ENCODE measurements at places on chromosomes 7 and 10.

DNA sequence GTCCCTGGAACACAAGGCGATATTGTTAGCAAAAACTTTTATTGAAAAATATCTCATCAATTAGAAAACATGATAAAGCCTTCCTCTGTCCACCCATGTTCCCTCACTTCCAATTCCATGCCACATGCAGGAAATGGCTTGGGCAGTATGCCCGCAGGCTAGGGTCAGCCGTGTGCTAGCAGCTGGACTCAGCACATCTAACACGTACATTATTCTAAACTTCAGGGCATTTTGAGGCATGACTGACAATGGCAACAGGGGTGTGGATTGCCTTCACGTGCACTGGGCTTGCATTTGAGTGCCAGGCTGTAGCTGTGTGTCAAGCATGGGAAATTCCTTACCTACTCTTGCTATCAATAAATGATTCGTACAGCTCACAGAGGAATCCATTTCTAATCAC, 642.1 kb downstream of the INHBA start:
- no peak for DNase-seq

DNA sequence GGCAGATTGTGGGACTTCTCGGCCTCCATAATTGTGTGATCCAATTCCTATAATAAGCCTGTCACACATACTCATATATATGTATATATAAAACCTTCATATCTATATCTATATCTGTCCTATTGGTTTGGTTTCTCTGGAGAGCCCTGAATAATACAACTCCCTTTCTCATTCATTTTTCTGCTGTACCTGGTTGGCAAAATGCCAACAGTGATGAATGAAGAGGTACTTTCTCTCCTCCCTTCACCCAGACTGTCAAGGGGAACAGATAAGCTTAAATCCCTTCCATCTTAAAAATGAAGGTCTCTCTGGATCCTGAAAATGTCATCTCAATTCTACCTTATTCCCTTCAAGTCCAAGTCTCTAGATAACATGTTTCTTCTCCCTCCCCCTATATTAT, 60.3 kb upstream of the FOXP2 start:
- DNase-seq: no peak

GRCh38 chr10:26859241-26860101, 1.3 kb downstream of the ABI1 start:
- no peak for DNase-seq

GRCh38 chr10:132988988-132989387, 46.6 kb upstream of the CFAP46 start:
- no peak for DNase-seq

DNA sequence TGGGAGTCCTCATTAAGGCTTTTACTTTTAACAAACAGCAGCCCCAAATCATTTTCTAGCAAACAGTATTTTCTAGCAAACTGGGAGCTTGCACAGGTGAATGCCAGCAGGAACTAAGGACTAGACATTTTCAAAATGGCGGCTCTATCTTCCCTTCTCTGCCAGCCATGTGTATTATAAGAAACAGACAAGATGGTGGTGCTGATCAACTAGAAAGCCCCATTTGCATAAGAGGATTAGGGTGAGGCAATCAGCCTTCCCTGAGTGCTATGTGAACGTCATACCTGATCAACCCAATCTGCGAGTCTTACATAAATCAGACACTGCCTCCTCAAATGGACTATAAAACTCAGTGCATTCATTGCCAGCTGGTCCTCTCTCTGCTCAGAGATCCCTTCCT, 479.6 kb downstream of the IPMK start:
- DNase-seq: no peak

DNA sequence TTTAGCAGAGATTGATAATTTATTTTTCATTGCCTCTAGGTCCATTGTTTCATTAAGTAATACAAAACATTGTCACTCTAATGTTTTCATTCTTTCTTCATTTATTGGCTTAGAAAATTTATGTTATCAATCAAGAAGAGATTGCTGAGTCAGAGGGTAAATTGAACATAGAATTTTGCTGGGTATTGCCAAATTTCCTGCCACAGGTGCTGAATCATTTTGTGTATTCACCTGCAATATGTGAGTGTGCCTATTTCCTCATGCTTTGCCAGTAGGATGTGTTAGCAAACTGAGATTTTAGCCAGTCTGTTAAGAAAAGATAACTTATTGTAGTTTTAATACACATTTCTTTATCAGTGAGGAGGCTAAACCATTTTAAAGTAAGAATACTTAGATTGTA, 38.0 kb downstream of the MARCHF5 start:
- no peak for DNase-seq

DNA sequence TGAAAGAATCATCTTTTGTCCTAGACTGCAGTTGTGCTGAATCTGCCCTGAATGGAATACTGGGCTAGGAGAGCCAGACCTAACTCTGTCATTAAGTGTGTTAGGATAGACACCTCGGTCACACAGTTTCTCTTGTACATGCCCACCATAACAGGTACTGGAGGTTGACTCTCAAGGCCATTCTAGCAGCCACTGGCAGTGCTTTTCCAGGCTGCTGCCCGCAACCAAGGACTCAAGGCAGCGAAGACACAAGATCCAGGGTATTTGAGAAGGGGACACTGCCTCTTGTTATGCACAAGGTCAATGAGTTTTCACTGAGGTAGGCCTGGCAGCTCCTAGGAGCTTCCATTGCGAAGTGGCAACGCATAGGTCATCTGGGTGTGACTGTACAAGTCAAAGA, 70.6 kb upstream of the ZNF746 start:
- DNase-seq: no peak

DNA sequence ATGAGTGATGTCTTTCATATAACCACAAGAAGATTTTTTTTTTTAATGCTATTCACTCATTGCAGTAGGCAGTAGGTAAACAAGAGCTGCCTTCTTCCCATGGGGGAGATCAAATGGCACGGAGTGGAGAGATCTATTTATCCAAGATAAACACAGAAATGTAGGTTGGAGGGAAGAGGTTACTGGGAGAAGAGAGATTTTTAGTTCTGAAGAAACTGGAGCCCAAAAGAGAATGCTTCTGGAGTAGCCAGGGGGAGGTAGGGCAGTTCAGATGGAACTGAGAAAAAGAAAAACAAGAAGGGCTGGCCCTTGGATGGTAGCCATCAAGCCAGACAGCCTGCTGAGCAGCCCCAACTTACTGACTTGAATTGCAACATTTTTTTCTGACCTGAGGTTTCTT, 270.1 kb upstream of the TPK1 start:
- DNase-seq: no peak

DNA sequence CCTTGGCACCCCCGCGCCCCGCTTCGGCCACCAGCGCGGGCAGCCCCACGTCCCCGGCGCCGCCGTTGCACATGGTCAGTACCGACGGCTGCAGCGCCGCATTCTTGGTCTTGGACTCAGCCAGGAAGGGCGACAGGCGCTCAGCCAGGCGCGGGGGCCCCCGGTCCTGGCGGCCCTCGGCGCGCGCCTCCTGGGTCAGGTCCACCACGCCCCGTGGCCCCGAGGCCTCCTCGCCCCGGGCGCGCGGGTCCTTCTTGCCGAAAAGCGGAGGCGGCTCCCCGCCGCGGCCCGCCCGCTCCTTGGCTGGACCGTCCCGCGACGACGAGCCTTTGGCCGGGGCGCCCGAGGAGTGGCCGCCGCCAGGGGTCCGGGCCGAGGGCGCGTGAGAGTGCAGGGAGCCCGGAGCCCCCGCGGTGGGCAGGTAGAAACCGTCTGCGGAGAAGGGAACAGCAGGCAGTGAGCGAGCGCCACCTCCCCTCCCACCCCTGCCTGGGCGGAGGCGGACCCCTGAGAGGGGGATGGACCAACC, 34.7 kb downstream of the TNRC18 start:
- no peak for DNase-seq

DNA sequence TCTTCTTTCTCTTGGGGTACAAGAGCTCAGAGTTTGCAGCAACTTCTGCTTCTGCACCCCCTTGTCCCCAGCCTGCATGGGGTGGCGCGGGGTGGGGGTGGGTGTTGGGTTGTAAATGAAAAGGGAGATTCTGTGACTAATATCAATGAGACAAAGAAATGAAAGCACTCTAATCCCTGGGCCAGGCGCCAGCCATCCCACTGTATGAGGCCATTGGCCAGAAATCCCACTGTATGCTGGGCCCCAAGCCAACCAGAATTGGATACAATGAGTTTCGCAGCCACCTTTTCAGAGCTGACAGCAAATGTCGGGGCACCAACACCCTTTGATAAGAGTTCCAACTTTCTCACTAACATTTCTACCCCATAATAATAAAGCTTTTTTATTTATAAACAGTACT, 10.9 kb upstream of the PTN start:
- no peak for DNase-seq

GRCh38 chr7:25821225-25821624, 330.8 kb upstream of the NFE2L3 start:
- no peak for DNase-seq

- no peak for DNase-seq
These were observed 328.2 kb upstream of the LRRN3 start for GRCh38 chr7:110762546-110763225.

DNA sequence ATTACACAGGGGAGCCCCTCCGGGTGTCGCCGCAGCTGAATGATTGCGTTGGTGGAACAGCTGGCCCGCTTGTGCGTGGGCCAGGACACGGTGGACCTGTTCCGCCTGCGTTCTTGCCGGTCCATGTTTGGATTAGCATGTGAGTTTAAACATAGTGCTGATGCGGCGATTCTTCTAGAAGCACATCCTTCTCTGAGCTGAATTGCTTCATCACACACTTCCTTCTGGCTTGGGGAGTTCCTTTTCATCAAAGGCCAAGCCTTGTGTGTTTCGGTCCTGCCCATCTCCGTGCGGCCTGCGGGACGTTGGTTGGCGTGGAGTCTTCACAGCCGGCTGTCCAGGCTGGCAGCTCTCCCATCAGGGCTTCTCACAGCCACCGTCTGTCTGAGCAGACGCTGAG, 45.5 kb upstream of the SLC29A4 start:
- DNase-seq: no peak

GRCh38 chr7:75532639-75533038, 40.5 kb downstream of the SPDYE5 start:
- no peak for DNase-seq

GRCh38 chr7:148026713-148027112, 563.9 kb upstream of the C7orf33 start:
- no peak for DNase-seq

GRCh38 chr10:49255883-49256282, 43.1 kb upstream of the C10orf71 start:
- no peak for DNase-seq

GRCh38 chr7:108294595-108294994, 161.6 kb downstream of the NRCAM start:
- no peak for DNase-seq

GRCh38 chr10:120802935-120803334, 48.2 kb upstream of the WDR11 start:
- DNase-seq: no peak

DNA sequence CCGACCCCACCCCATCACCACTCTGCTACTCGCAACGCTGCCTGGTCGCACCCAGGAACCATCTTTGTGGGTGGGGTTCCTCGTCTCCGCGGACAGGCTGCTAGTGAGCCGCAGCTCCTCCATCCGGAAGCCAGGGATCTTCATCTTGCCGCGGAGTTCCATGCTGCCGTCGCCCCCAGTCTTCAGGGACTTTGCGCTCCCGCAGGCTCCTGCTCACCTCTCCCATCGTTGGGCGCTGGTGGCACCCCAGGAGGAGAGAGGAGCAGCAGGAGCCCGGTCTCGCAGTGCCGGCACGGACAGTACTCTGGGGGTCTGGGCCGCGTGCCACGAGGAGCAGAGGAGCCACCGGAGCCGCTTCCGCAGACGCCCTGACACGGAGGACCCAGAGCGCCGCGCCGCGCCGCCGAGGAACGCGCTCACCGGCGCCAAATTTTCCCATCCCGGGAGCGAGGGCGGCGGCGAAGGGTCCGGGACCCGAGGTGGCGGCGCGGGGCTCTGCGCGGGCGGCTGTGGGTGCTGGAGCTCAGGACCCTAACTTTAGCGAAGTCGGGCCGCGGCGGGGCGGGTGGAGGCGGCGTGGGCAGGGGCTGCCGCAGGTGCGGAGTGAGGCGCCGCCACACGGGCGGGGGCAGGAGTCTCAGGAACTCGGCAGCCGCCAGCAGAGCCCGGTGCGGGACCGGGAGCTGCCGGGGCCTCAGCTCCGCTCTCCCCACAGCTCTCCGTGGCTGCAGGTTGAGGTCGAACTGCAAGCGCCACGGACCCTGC, 750.1 kb upstream of the SORCS1 start:
- DNase-seq: no peak

DNA sequence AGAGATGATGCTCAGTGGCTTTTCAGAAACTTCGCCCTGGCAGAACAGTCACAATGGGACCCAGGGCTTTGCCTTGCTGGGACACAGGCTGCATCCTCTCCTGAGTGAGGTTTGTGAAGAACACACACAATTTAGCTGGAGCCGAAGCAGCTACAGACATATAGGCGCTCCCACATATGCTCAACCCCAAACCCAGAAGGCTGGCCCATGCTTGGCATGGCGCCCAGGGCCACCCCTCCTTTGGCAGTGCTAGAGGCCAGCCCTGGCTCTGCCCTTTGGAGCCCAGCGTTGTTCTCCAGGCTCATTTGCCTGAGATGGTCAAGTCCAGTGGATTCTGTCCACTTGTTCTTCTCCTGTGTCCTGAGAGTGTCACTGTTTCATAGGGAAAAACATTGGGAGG, 94.4 kb downstream of the WDFY4 start:
- no peak for DNase-seq

GRCh38 chr7:151600331-151600730, 80.6 kb upstream of the RHEB start:
- no peak for DNase-seq

DNA sequence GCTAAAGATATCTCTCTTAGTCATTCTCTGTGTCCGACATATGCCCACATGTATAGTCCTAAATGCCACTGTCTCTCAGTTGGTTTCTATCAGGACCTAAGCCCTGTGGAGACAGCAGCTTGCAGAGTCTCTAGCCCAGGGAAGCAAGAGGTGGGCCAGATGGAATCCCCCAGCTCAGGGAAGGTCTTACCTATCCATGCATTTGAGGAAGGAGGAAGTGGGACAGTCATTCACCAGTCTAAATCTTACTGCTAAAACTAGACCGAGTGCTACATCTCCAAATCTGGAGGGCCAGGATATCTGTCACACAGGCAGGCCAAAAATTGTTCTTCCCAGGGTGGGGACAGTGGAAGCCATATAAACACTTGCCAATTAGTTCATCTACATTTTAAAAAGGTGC, 26.4 kb upstream of the HERPUD2 start:
- DNase-seq: no peak

DNA sequence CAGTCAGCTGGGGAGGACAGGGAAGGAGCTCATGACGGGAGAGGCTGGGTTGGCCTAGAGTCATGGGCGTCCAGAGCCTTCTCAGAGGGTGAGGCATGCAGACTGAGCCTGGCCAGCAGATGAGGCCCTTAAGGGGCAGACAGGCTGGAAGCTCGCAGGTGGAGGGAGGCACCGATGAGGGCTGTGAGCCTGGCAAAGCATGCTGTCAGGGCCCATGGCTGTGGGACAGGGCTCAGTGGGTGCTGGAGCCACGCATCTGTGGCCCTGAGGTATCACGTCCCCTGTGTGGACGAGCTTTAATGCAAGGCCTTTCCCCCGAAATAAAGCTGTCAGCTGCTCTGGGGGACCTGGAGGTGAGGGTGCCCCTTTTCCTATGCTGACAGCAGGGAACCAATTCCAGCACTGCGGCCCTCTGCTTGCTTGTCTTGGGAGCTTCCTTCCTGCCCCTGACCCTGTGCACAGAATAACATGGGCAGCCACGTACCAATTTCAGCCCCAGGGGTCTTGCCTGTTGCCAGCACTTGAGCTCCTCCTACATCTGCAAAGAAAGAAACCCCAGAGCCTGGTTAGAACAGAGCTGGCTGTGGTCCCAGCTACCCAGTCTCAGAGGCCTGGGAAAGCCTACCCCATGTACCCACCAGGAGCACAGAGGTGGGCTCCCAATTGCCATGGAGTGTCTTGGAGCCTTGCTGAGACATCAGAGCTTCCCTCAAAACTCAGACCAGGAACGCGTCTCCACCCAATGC, 20.6 kb downstream of the TMEM273 start:
- no peak for DNase-seq

GRCh38 chr7:117014673-117015133, 61.4 kb downstream of the ST7 start:
- DNase-seq: no peak

Measured in stimulated activated CD8-positive, alpha-beta memory T cell treated with anti-CD3 and anti-CD28 coated beads, Interleukin-7, amount 100 ng/mL, for 4 hours (primary cell).